ENCODE measurements at places on chromosomes 16 and 17. TPM values are rescaled to one million over a fixed set of nuclear protein-coding genes. Genes with fewer than 3 reads are reported as not detected.

GRCh38 chr17:72622661-72623433 is 469.6 kb downstream of the SLC39A11 start:
- H3K27me3 ChIP-seq, result no peaks in the 10 kb centered on the region
- H3K36me3 ChIP-seq, result no peaks in the 10 kb centered on the region
- H3K27ac ChIP-seq, result no peak overlapping the region
- H3K4me3 ChIP-seq, result no peak overlapping the region

- H3K4me1 ChIP-seq, result no peaks in the 10 kb centered on the region
- H3K27me3 ChIP-seq, result no peaks in the 10 kb centered on the region
- H3K36me3 ChIP-seq, result no peaks in the 10 kb centered on the region
- no peak for DNase-seq
These were observed 123.5 kb upstream of the HAS3 start for GRCh38 chr16:68981971-68982370.

DNA sequence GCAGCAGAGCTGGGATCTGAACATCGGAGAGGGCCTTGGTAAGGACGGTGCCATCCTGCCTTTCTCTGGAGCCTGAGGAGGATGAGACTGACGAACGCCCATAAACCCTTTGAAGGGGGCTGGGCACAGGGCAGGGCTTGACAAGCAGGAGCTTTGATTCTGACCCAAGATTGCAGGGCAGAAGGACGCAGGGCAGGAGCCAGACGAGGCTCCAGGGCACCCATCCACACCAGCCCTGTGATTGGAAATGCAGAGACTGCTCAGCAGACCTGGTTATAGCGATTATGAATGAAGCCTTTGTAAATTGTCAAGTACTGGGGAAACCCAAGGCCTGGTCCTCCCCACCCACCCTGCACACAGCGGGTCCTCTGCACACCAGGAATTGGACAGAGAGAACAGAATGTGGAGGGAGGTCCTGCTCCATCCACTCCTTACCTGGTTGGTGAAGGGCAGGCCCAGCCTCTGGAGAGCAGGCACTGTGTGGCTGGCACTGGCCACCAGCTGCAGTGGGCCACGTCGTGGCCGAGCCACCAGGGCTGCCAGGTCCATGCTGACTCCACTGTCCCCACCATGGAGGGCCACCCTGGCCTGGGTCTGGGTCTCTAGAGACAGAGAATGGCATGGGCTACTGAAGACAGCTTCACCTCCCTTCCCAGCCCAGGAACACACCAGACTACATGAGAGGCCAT is 68.8 kb downstream of the RMI2 start:
- DNase-seq, result no peak
- no peaks in the 10 kb centered on the region for H3K4me1 ChIP-seq
- H3K27ac ChIP-seq, result no peak overlapping the region

DNA sequence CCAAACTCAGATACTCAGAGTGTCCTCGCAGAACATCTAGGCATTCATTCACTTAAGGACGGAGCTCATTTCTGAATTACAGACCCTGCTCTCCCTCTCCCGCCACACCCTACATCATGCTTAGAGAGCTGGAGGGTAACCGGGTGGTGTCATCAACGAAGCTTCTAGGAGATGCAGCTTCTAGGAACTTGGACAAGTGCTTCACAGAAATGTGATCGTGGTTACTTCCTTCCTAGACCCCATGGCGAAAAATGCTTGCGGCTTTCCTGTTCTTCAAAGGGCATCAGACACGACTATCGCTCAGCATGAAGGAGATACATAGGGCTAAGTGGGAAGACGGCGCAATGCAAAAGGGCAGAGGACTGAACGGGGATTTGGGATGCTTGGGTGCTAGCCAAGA is 126.8 kb downstream of the ZFHX3 start:
- DNase-seq, result no peak
- no peaks in the 10 kb centered on the region for H3K27me3 ChIP-seq
- no peaks in the 10 kb centered on the region for H3K36me3 ChIP-seq
- no peak overlapping the region for H3K4me3 ChIP-seq

Gene CCL15
- not detected for total RNA-seq

Data from pancreas (tissue), 10 donors.